ENCODE measurements at places on chromosomes 7 and 10.

DNA sequence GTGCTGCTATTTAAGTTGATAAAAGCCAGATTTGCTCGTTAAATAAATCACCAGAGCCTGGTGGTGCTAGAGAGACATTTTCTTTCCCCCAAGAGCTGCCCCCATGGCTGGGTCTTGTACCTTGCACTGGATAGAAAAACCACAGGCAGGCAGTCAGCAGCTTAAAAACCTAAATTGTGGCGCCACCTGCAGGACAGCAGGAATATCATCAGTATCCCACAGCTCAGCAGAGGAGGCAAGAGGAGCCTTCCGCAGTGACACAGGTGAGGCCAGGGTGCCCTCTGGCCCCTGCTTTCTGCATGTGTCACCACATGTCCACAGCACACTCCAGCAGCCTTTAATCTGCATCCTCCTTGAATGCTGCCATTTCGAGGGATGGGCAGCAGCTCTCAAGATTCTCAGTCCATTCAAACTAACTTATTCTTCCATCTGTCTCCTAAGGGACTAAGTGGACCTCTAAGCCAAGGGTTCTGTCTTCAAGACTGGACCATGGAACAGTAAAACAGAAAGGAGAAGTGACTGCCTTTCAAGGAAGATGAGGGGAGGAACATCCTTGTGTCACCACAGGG, 4.5 kb upstream of the PLXNA4 start:
- DNase-seq: peak; percentile 92

GRCh38 chr7:69204943-69205342, 393.3 kb upstream of the AUTS2 start:
- no peak for DNase-seq

DNA sequence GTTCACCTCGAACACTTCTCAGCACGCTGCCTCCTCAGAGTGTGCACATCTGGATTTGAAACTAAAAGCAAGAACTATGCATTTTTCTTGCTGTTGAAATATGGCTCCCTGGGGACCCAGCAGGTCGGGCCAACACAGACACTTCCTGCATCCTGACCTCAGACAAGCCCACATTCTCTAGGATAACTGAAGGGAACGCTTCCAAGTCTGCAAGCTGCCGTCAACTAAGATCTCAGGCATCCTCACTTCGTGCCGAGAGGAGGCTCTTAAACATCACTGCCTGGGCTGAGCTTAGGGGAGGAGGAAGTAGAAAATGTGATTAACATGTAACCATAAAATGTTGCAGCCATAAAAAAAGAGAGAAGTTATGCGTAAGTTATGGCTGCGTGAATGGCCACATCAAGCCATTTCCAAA, 65.5 kb downstream of the PYROXD2 start:
- DNase-seq: peak; percentile 49

DNA sequence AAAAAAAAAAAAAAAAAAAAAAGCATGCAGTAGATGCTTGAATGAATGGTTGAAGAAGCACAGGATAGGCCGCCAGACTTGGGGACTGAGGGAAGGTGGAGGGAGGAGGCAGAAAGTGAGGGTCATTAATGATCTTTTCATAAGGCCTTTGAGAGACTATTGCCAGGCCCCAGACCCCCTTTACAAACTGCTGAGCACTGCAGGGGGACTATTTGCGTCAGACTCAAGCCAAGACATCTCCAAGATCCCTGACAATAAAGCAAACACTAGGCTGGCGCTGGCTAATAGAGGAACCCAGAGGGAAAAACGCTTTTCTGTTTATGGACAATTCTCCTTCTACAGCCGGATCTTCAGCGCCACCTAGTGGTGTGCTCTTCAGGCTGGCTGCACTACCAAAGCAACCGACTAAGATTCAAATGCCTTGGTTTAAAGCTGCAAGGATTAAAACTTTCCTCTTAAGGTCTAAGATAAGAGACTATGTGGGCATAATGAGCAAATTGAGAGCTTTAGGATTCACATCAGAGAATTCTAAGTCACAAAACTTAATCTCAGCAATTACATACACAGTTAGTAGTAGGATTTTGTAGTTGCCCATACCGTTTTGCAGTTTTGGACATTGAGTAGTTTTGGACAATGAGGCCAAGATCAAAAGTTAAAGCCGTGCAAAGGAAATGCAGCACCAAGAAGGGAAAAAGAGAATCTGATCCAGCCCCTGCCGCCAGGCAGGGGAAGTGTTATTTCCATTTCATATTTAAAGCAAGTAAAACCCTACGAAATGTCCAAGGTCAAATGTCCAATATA, 17.9 kb upstream of the AGK start:
- peak; percentile 89 for DNase-seq

GRCh38 chr7:79185605-79186004, 267.9 kb downstream of the MAGI2 start:
- DNase-seq: no peak

- DNase-seq: no peak
Measured at GRCh38 chr7:82694022-82694421, 250.4 kb upstream of the CACNA2D1 start.

- DNase-seq: no peak
Measured at GRCh38 chr7:112358513-112358912, 91.7 kb upstream of the IFRD1 start.

- peak; percentile 87 for DNase-seq
Measured at GRCh38 chr10:103197174-103197573, 4.1 kb upstream of the NT5C2 start.

GRCh38 chr10:89242840-89243568, 8.6 kb downstream of the LIPA start:
- no peak for DNase-seq

GRCh38 chr10:124220547-124220946, 127.1 kb upstream of the CHST15 start:
- no peak for DNase-seq

- DNase-seq: peak; percentile 72
Measured at GRCh38 chr10:17616403-17617030, 657 bp downstream of the HACD1 start.

GRCh38 chr10:111175787-111176186, 99.0 kb downstream of the ADRA2A start:
- no peak for DNase-seq

GRCh38 chr10:95474228-95475002, 86.8 kb downstream of the SORBS1 start:
- peak; percentile 34 for DNase-seq

DNA sequence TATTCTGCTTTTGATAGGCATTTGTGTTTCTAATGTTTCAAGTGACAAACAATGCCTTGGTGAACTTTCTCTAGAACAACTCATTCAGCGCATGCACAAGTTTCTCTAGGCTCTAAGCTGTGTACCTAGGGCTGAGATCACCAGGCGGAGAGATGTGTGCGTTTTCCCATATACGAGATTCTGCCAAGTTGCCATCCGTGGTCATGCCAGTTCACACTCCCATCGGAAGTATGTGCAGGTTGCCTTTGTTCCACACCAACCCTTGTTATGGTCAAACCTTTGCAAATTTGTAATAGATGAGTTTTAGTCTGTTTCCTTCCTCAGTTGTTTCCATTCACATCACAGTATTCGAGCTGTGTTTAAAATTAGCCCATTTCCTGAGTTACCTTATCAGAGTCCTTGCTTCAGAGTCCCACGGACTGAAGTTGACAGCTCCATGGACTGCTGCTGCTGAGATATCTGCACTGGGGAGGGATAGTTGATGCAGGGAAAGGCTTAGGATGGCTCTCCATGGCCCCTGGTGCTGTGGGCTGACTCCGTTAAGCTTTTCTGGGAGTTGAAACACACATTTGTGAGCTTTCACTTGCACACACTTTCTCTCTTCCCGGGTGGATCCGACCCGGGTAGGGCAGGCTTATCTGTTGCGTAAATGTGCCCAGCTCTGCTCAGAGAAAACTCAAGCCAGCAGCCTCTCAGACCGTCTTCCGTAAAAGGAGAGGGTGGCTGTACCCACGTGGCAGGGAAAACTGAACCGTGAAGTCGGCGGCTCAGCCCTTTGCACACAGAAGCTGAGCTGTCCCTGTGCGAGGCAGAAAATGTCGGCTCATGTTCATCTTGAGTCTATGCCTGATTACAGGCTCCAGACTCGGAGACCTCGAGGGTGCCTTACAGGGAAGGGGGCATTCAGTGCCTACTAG, 49.4 kb downstream of the HK1 start:
- peak; percentile 79 for DNase-seq

DNA sequence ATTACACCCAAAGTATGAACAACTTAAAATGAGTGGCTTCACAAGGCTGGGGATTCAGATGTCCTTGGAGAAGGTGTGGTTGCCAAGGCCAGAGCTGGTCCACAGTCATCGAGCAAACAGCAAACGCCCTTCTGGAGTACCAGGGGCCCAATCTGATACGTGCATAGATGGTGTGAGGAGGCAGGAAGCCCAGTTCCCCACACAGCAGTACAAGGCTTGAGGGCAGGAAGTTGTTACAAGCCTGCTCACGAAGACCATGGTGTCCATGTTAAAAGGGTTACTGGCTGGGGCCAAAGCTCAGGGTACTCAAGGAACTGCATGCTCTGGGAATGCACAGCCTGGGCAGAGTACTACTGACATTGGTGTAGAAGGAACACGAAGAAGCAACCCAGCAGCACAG, 4.6 kb upstream of the ANKRD26 start:
- DNase-seq: no peak

GRCh38 chr7:11077816-11078215, 104.1 kb downstream of the PHF14 start:
- DNase-seq: no peak

- DNase-seq: no peak
Measured at GRCh38 chr7:155276800-155277375, 20.8 kb upstream of the INSIG1 start.

DNA sequence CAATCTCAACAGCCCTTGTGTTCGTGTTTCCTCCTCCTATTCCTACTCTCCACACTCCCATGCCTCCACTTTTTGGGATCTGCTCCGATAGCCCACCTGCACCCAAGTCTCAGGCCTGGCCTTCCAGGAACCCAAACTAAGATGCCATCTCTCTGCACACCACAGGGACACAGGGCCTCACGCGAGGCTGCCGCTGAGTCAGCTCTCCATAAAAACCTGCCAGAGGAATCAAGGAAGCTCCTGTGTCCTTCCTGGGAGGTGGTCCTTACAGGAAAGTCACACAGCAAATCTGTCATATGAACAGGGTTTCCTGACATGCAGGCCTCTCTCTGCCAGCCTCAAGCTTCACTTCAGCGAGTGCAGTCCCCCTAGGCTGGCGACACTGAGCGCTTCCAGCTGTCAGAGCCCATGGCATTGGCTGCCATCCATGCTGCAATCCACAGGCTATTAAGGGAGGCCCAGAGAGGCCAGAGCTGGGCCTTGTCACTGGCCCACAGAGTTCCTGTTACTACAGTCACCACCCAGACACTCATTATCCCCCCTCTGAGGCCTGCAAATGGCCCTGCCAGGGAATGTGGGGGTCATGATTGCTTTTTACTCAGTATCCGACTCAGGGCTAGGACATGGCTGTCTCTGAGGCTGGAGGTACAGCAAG, 151.4 kb downstream of the OAT start:
- no peak for DNase-seq

DNA sequence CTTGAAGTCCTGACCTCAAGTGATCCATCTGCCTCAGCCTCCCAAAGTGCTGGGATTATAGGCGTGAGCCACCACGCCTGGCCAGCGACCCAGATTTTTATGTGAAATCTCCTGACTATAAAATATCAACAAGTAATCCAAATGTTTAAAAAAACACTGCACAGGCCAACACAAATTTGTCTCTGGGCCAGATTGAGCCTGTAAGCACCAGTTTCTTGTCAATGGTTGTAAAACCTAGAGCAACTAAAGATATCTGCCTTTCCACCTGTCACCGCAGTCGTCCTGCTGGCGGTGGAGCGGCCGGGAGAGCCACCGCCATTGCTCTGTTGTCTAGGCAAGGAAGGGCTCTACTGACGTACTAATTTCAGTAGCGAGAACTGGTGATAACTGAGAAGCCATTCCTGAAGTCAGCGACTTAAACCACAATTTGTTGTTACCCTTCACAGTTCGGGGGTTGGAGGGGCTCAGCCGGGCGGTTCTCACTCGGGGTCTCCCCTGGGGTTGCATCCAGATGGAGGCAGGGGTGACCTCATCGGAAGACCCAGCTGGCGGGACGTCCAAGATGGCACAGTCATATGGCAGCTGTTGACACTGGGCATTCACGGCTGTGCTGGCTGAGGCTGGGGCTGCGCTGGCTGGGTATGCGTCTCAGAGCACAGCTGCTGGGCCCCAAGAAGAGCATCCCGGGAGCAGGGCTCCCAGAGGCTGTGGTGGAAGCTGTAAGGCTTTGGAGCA, 55.2 kb upstream of the PDGFA start:
- DNase-seq: no peak

DNA sequence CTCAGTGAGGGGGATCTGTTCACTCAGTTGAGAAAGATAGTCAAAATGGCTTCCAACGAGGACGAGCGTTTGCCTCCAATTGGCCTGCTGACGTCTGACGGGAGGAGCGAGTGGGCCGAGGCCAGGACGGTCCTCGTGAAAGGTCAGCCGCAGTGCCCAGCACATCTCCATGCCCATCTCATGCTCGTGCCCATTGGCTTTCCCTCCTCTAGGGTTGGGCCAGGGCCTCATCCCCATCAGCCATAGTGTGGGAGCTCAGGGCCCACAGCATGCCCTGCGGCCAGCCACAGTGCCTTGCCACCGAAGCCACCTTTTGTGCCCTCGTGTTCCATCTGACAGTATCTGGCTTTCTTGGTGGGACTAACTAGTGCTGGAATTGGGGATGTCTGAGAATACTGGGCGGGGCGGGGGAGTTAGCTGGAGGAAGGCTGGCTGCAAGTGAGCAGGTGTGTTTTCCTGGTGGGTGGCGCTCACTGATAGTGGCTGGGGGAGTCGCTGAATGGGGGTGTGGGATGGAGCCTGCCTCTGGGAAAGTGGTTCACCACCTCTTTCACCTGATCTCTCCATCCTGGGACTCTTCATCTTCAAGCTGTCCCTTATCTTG, 13.9 kb downstream of the CHAT start:
- no peak for DNase-seq

DNA sequence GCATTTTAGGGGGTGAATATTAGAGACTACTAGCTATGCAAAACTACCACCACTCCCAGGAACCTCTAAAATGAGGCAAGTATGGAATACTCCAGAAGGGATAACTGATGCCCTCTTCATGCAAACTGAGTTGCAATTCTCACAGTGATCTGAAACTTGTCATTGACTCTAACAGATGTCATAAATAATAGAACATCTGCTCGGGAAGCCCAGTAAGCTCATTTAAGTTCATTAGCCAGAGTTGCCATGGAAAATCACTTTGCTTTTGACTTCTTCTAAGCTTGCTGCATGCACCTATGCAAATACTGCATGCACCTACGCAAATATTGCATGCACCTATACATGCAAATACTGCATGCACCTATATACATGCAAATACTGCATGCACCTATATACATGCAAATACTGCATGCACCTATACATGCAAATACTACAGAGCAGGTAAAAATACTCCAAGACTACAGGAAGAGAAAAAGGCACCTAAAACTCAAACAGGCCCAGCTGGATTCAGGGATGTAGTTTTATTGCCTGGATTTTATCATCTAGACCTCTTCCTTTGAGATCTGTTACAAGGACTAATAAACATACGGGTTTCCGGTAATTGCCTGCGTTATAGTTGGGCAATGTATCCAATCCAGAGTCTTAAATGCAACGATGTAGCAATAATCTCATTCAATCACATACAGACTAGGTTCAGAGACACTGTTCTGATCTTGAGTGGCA, 1061.1 kb upstream of the AUTS2 start:
- no peak for DNase-seq

- DNase-seq: no peak
Measured at GRCh38 chr10:129937351-129937751, 26.7 kb downstream of the EBF3 start.
